ENCODE measurements at places on chromosomes 11 and 22.

DNA sequence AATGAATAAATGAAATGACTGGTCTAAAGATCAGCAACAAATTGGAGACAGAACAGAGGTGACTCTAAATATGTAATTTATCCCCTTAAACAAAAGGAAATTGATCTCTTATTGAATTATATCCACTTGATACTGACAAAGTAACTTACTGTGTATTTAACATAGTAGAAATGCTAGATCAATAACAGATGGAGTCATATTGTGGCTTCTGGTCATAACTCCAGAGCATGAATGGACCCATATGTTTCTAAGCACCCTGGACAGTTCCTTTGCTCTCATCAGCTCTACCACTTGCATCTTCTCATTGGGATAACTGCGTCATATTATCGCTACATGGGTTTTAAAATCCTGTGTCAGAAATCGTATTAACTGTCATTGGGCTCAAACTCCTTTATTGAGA is 222.3 kb downstream of the ETS1 start:
- DNase-seq = no peak

DNA sequence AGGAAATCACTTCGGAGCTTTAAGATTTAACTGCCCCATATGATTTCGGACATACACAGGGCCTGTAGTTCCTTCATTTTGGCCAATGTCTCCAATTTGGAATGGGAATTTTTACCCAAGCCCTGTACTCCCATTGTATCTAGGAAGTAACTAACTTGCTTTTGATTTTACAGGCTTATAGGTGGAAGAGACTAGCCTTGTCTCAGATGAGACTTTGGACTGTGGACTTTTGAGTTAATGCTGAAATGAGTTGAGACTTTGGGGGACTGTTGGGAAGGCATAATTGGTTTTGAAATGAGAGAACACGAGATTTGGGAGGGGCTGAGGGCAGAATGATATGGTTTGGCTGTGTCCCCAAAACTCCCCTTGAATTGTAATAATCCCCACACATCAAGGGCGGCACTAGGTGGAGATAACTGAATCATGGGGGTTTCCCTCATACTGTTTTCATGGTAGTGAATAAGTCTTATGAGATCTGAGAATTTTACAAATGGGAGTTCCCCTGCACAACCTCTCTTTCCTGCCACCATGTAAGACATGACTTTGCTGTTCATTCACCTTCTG is 130.5 kb downstream of the LARGE1 start:
- DNase-seq = no peak

GRCh38 chr11:26583550-26583949 is 11.5 kb upstream of the MUC15 start:
- no peak for DNase-seq

- no peak for DNase-seq
Observed at GRCh38 chr11:98227278-98227677, 793.5 kb upstream of the CNTN5 start.

- no peak for DNase-seq
Observed at GRCh38 chr11:92870196-92870832, 99.1 kb upstream of the MTNR1B start.

GRCh38 chr22:36811094-36811800 is 5.6 kb downstream of the PVALB start:
- DNase-seq = no peak

DNA sequence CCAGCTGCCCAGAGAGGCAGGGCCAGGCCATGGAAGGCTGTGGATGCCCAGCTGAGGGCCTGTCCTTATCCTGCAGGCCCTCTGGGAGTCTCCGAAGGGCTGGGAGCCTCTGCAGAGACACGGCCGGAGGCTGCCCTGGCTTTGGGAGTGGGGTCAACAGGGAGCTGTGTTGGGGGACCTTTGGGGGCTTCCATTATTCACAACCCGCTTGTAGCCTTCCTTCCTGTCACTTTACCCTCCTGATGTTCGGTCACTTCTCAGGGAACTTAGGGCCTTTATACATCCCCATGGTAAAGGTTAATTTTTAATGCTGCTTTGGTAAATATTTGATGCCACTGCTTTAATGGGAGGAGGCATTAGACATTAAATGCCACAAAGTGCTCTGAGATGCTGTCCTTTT is 44.9 kb downstream of the SHISAL1 start:
- no peak for DNase-seq

- no peak for DNase-seq
Observed at GRCh38 chr22:22429369-22430108, 79.0 kb downstream of the ZNF280B start.

GRCh38 chr11:134665188-134665535 is 253.1 kb upstream of the B3GAT1 start:
- no peak for DNase-seq

GRCh38 chr11:64536396-64536941 is 54.6 kb upstream of the SLC22A12 start:
- DNase-seq = no peak

GRCh38 chr11:103359216-103359615 is 250.0 kb downstream of the DYNC2H1 start:
- no peak for DNase-seq

DNA sequence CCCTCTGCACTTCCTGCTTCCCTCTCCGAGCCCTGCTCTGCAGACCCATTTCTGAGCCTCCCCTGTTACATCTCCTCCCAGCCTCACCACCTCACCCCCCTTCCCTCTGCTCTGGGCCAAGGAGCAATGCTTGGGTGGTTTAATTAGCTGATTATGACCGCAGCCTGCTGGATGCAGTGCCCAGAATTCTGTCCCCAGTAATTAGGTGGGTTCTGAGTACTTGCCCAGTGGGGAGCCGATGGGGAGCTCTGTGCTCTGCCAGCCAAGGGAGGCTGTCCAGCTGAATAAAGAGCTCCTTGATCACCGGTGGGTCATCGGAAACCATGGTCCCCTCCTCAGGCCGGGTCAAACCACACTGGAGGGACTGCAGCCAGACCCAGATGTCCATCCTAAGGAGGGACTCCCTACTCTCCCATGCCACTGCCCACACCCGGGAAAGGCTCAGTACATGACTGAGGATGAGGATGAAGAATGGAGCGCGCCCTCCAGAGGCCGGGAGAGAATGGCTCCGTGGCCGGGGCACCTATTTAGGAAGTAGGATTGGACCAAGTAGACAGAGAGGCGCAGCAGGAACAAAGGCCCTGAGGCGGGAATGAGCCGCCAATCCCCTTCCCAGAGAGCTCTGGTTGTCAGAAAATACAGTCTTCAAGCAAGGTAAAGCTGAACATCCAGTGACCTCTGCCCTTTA is 9.1 kb downstream of the ARRB1 start:
- no peak for DNase-seq

GRCh38 chr11:117817368-117818040 is 7.0 kb downstream of the FXYD2 start:
- peak; percentile 74 for DNase-seq

- DNase-seq = no peak
Observed at GRCh38 chr11:132655187-132655855, 877.0 kb downstream of the OPCML start.

DNA sequence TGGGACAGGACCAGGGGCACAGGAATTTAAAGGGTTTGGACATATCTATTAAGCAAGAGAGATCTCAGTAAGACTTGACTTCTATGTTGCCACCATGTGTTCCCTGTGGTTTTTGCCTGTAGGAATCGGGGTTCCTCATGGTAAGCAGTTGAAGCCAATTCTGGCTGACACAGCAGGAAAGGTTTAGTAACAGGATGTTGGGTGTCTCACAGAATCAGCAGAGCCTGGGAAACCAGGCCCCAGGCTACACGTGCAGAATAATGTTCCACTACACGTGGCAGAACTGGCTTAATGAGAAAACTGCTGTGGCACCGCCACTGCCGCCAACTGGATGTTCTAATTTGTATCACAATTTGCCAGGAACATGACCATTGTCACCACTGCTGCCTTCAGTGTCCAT is 264.6 kb upstream of the PLET1 start:
- DNase-seq = no peak

GRCh38 chr11:20566591-20567434 is 32.6 kb upstream of the SLC6A5 start:
- no peak for DNase-seq

DNA sequence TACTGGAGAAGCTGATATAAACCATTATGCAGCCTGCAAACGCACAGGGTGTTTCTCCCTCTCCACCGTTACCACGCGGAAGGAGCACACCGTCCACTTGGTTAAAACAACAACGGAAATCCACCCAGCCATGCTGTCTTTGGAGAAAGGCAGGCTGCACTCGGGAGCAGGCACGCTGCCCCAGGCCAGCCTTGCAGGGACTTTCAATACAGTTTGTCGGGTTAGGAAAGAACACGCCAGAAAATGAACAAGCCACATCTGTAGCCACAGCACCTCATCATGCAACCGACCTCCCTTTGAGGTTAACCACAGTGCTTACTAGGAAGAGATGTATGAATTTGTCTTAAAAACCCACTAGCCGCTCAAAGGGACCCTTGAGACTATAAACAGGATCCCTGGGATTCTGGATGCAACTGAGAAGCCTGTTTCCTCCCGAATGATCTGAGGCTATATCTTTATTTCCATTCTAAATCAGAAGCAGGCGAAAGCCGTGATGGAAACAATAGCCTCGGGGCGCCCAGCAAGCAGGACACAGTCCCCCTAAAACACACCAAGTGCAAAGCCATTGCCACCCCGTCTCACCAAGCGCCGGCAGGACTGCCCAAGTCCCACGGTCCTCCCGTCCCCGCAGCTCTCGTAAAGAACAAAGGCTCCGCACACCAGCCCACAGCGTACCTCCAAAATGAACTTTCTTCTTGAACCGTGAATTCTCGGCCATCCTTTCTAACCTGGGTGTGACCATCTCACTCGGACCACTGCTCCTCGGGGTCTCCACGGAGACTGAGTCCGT is 318.9 kb downstream of the CTTN start:
- DNase-seq = no peak

DNA sequence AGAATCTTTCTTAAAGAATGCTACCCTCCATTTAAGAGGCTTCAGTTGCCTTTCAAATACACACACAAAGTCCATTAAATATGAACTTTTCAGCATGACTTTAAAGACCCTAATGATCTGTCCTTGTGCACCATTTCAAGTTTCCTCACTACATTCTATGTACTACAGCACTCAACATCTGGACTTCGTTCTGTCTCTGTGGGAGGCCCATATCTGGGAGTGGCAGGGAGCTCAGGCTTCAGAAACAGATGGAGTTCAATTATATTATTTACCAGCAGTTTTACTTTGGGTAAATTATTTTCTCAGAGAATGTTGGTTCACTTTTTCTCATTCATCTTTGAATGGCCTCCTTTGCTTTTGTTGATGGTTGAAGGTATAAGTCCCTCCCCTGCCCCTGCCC is 67.4 kb downstream of the ANO3 start:
- DNase-seq = no peak

- DNase-seq = no peak
Observed at GRCh38 chr22:37002633-37003032, 16.6 kb downstream of the TST start.

DNA sequence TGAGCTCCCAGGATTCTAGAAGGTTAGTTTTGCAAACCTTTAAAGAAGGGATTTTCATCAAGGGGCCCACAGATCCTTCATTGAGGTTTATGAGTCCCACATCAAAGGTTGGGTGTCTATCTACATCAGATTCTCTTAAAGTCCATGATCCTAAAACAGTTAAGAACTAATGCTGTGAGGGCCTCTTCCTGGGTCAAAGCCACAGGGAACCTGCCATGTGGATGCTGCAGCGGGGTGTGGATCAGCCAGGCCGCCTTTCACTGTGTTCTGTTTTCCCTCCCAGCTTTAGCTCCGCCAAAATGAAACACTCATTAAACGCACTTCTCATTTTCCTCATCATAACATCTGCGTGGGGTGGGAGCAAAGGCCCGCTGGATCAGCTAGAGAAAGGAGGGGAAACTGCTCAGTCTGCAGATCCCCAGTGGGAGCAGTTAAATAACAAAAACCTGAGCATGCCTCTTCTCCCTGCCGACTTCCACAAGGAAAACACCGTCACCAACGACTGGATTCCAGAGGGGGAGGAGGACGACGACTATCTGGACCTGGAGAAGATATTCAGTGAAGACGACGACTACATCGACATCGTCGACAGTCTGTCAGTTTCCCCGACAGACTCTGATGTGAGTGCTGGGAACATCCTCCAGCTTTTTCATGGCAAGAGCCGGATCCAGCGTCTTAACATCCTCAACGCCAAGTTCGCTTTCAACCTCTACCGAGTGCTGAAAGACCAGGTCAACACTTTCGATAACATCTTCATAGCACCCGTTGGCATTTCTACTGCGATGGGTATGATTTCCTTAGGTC is 5.3 kb downstream of the SERPIND1 start:
- DNase-seq = no peak

DNA sequence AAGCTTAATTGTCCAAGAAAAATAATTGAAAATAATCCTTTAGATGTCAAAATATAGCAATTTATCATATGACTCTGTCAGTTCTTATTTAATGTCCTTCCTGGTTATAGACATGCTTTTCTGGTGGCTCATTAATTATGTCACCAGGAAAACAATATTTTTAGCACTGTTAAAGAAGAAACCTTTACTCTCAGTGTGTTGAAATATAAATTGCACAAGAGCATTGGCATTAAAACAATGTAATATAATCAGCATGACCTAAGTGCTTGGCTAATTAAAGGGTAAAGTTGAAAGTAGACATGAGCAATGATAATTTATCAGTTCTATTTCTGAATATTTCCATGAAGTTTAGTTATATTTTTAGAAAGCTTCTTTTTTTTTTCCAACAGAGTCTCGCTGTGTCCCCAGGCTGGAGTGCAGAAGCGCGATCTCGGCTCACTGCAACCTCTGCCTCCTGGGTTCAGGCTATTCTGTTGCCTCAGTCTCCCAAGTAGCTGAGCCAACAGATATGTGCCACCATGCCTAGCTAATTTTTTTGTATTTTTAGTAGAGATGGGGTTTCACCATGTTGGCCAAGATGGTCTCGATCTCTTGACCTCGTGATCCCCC is 232.3 kb downstream of the JRKL start:
- DNase-seq = no peak

DNA sequence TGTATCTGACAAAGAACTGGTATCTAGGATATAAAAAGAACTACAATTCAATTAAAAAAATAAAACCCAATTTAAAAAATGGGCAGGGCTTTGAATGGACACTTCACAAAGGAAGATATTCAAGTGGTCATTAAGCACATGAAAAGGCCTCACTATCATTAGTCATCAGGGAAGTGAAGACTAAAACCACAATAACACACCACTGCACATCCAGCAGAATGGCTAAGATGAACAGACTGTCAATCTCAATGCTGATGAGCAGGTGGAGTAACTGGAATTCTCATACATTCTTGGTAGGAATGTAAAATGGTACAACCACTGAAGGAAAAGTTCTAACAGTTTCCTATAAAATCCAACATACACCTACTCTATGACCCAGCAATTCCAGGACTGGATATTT is 8.9 kb downstream of the HPS4 start:
- no peak for DNase-seq
